ENCODE measurements at places on chromosomes 16 and 17.
A peak's percentile ranks its signal among the peaks of the same experiment; 100 is the strongest.

GRCh38 chr16:10617662-10618420 lies 37.4 kb upstream of the EMP2 start:
- DNase-seq: no peak

DNA sequence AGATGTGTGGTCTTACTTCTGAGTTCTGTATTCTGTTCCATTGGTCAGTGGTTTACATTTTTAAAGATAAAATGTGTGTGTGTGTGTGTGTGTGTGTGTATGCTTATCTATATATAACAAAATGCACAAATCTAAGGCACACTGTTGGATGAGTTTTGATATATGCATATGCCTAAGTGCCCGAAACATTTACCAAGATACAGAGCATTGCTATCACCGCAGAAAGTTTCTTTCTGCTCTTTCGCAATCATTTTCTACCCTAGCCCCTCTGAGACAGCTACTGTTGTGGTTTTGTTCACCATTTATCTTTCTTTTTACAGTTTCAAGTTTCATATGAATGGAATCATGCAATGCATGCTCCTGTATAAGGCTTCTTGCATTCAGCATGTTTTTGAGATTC lies 97.0 kb downstream of the MRTFB start:
- no peak for DNase-seq

- no peak for DNase-seq
These were observed 54.7 kb downstream of the CBFA2T3 start for GRCh38 chr16:88922114-88922825.

DNA sequence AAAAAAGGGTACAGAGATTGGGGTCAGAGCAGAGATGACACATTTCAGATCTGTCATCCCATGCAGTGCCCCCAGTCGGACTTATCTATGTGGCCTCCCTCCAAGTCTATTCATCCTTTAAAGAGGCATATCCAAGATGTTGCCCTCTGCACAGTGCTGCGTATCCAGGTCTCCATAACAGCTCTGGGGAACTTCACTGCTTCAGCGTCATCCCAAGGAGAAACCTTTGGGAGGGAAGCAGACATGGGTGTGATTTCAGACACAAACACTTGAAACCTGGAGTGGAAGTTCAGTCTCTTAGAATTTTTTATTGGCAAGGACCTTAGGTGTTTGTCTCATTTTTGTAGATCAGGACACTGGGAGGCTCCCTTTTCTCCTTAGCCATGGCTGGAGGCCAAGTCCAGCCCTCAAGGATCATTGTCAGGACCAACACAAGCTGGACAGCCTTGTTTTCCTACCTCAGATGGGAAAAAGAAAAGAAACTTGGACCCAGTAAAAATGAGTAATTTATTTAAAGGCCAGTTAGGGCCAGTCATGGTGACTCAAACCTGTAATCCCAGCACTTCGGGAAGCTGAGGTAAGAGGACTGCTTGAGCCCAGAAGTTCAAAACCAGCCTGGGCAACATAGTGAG lies 23.9 kb upstream of the NLK start:
- DNase-seq: no peak

DNA sequence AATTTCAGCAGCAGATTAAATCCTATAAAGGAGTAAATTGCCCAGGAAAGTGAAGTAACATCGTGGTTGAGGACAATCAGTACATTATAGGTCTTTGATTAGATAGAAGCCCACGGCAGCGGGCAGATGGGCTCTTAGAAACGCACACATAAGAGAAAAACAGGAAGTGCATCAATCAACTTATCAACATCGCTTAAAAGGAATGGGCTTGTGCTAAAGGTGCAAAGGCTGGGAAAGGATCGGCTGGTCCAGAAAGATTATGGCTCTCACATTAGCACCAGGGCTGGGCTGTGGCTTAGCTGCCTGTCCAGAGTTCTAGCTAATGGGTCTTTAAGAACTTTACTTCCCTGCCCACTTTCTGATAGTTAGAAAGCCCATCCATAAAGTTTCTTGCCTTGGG lies 292.0 kb upstream of the TNRC6C start:
- peak; percentile 31 for DNase-seq

GRCh38 chr17:17538417-17539391 lies 42.5 kb upstream of the RASD1 start:
- DNase-seq: no peak

GRCh38 chr16:3157229-3158025 lies 22.6 kb downstream of the ZNF213 start:
- DNase-seq: peak; percentile 58

DNA sequence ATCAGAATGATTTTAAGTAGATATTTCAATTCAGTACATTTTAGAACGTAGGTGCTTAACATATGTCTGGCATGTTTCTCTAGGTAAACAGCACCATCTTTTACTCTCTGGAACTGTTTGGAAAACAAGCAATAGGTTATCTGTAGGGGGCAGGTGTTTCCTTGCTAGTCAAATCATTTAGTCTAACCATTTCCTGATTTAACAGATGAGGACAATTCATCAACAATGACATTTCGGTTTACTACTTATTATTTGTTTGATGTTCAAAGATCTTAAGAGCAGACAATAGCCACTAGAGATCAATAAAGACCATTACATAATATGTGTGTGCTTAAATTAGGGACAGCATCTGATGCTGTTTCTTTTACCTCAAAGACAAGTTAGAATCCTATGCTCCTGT lies 173.1 kb downstream of the CEP112 start:
- no peak for DNase-seq

- peak; percentile 42 for DNase-seq
These were observed 603 bp upstream of the TMEM95 start for GRCh38 chr17:7354262-7354843.
